ENCODE measurements at places on chromosomes 7 and 10.

DNA sequence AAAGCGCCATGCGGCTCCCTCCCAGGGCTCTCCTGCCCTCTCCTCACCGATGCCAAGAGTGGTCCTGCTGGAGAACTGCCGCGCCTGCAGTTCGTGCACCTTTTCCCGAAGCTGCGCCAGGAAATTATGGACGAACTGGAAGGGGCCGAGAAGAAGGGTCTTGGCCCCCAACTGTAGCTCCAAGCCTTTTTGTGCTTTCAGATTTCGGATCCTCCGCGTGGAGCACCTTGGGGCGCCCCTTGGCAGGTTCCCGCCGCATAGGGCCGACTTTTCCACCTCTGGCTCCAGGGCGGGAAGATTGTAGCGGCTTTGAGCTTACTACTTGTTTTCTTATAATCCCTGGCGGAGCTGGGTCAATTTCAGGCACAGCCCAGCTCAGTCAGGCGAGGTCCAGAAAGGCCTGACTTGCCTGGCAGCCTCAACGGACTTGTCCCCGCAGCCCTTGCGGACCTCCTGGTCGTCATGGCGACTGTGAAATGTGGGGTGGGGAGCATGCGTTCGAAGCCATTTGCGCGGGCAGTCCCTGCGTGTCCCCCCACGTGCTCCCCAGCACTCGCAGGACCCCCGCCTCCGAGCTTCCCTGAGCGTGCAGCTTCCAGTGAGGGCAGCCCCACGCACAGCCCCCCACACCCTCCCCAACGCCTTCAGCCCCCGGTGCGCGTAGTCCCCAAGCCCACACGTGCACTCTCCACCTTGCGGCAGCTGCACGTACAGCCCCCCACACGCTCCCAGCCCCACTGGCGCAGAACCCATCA, 129.9 kb downstream of the KBTBD2 start:
- no peak for DNase-seq

DNA sequence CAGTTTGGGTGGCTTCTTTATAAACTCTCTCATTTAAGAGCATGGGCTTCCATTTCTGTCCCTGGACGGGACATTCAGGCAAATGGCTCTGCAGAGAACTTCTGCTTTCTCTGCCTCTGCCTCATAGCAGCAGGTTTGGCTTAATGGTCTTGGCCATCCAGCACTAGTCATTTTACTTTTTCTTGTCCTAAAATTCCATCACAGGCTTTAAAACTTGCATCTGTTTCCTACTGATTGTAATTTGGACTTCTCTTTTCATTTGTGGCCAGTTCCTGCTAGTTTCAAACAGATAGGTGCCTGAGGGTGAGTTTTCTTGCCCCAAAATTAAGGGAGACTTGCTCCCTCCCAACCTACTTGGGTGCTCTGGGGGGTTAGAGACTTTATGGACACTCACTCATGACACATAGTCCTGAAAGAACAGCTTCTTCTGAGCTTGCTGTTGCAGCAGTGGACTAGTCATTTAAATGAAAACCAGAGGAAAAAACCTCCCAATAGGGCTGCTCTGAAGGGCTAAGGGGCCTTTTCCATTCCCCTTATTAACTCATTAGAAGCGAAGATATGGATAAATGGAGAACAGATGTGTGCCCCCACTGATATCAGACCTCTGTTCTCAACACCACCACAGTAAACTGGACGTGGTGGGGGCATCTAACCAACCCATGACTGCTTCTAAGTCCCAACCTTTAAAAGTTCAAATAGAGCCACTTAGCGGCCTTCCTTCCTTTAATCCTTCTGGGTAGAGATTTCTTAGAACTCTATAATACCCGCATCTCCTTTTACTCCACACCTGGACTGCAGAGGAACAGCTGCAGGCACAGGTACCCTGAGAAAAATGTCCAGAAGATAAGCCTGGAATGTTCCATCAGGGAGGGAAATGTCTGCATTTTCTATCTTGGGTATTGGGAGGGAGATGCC, 38.8 kb downstream of the SVOPL start:
- no peak for DNase-seq

- peak; percentile 32 for DNase-seq
Observed at GRCh38 chr10:81873932-81874816, 820 bp upstream of the NRG3 start.

DNA sequence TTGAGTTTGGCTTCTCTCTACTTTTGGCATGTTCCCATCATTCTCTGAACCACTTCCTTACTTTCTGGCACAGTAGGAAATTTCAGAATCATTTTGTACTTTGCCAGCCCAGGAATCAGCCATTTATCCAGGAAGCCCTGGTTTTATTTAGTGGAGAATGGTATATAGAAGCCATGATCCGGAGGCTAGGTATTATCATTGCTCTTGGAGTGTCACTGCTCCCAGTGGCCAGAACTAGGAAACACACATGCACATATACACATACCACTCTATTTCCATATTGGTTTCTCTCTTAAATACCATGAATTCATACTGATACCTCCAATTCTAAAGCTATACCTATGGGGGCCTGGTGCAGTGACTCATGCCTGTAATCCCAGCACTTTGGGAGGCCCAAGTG, 36.3 kb downstream of the SUFU start:
- no peak for DNase-seq

DNA sequence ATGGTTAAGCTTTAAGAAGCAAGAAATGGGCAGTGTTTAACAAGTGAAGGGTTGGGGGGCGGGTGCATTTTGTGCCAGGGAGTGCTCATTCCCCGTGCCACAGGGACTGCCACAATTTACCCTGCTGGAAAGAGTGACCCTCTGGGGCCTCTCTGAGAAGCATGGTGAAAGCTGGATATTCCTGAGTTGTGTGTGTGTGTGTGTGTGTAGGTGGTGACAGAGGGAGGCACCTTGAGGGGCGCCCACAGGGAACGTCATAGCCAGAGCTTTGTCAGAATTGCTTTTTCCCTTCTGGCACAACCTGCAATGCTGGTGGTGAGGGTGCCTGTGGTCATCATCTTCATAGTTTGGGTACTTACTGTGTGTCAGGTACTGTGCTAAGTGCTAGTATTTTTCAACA, 2.5 kb upstream of the WDR86 start:
- no peak for DNase-seq

GRCh38 chr7:28432105-28432504, 19.8 kb downstream of the CREB5 start:
- DNase-seq, result no peak

DNA sequence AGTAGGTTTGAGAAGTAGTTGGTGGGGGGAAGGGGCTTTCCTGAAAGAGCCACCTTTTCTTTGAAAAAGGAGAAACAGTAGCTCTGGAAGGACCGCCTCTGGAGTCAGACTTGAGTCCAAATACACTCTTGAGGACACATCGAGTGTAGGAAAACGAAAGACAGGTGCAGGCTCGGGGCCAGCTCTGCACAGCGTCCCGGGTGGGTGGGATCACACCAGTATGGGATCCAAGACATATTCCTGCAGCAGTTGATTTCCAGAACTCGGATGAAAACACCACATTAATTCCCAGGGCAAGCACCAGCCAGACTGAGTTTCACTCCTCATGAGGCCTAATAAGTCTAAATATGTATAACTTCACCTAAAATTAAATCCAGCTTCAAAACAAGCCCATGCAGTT, 61.4 kb downstream of the ASB13 start:
- DNase-seq, result no peak

GRCh38 chr10:6005856-6006395, 28.6 kb upstream of the IL15RA start:
- no peak for DNase-seq

- no peak for DNase-seq
Observed at GRCh38 chr10:123045961-123046731, 37.3 kb downstream of the ACADSB start.

DNA sequence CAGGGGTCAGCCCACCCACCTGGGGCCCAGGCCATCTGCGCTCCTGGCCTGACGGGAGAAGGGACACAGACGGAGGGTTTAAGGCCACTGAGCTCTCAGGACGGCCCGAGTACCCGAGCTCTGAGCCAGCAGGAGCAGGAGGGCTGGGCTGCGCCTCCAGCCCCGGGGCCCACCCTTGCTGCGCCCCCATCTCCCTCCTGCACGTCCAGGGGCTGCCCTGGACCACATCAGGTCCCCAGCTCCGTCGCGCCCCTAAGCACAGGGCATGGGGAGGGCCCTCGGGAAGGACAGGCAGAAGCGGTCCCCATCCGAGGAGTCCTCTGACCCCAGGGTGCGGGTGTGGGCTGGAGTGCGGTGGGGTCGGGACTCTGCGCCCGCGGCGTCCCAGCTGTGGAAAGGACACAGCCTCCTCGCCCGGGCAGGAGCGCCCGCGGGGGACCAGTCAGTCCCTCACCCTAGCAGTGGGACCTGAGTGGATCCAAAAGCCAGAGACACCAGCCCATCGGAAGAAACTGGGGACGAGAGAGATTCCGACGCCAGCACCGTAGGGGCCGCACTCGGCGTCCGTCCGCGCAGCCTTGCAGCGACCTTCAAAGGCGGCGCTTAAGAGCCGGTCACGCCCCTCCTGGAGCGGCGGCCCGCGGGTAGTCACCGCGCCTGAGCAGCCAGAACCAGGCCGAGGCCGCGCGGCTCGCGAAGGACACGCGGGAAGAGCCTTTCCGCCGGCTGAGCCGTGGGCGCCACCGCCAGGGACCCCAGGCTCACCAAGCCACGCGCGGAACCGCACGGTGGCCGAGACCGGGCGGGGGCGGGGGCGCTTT, 15.9 kb downstream of the CAMK2B start:
- peak; percentile 67 for DNase-seq

DNA sequence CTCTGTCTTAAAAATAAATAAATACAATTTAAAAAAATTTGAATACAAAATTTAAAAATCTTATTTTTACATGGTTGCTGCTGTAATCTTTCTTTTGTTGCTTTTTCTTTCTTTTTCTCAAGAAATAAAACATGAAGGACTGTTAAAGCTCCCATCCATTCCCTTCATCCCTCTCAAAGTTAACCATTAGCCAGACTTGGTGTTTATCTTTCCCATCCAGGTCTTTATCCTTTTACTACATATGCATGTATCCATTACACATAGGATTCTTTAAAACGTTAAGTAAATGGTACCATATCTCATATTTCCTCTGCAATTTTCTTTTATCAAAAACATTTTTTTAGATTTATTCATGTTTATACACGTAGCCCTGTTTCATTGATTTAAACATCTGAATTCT, 70.1 kb downstream of the CREB3L2 start:
- DNase-seq, result no peak

DNA sequence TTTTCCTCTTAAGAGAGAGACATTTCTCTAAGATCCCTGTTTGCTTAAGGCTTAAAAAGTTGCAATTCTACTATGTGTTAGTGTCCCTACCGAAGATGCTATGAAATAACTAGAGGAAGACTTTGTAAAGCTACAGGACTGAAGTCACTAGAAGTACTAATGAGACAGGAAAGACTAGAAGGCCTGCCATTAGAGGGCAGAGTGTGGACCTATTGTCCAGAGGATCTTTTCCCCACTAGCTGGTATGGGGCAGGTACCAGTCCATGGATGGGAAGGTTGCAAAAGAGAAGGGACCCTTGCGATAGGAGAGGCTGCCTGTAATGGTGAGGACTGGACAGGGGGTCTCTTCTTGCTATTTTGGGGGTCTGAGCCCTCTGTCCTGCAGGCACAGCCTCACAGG, 178.1 kb downstream of the TMEM178B start:
- DNase-seq, result no peak

DNA sequence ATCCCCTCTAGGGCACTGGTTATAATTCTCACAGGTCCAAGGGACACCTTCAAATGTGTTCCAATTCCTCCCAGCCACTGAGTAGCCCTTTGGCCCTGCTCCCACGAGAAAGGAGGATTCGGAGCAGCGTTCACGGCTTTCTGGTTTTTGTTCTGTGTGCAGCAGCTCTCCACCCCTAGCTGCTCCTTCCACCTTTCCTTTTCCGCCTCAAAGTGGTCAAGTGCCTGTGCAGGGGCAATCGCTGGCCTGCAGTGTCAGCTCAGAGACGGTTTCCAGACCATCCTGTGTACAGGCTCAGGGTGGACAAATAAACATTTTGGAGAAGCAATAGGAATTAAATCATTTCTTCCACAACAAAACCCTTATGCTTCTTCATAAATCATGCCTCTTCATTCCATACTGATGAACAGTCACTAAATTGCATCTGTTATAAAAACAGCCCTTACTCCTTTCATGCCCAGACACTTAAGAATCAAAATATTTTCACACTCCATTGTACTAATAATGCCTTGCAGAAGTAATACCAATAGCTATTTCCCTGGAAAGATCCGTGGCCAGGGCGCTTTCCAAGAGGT, 1.1 kb downstream of the KIAA1549 start:
- no peak for DNase-seq

- DNase-seq, result no peak
Observed at GRCh38 chr10:104300002-104300735, 31.2 kb downstream of the GSTO2 start.

DNA sequence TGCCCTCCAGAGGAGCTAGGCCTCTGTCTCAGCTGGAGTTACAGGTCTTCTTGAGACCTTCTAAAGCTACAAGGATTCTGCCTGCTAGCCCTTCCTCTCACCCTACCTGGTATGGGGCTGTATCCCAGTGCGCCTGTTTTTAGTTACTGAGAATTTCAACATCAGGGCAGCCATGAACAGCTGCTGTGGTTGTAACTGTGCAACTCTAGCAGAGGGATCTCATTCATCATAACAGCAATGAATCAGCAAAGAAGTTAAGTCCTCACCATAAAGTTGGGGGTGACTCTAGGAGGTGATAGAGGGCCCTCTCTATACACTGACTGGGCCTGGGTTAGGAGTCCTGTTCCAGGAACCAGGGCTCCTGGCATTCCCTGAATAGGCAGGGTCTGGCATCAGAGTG, 14.0 kb upstream of the CDH23 start:
- no peak for DNase-seq

DNA sequence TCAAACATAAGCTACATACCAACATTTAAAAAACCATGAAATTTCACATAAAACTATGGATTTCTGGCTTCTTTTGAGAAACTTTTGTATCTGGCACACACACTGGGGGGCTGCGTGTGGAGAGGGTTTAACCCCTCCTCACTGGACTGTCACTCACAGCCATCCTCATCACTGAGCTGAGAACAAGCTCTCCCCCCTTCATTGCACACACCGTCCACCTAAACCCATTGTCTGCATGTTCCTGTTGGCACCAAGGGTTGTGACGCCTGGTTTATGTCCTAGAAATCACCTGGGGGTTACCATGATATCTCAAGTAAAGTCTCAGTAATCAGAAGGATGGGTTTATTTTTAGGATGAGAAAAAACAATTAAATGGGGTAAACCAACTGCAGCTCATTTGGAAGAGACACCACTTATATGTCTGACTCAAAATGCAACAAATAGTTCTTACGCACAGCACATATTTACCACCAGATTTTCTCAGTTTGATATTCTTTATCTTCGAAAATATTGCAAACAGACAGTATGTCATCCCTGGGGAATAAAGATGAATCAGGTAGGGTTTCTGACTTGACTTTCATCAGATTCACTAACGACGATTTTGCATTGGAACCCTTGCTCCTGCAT, 218.5 kb upstream of the KLF6 start:
- DNase-seq, result no peak

- peak; percentile 66 for DNase-seq
Observed at GRCh38 chr10:43204943-43205671, 61.8 kb downstream of the RASGEF1A start.

GRCh38 chr7:100887516-100888290, 1.8 kb downstream of the UFSP1 start:
- DNase-seq, result peak; percentile 65

- no peak for DNase-seq
Observed at GRCh38 chr7:29623973-29624372, 60.3 kb downstream of the PRR15 start.

Data from stimulated activated CD4-positive, alpha-beta T cell treated with anti-CD3 and anti-CD28 coated beads, Interleukin-2, amount 100 ng/mL, for 24 hours (primary cell).